ENCODE measurements at places on chromosomes 2 and 18.

- DNase-seq, result peak; percentile 58
These were observed 107.4 kb upstream of the KCTD1 start for GRCh38 chr18:26655525-26656430.

DNA sequence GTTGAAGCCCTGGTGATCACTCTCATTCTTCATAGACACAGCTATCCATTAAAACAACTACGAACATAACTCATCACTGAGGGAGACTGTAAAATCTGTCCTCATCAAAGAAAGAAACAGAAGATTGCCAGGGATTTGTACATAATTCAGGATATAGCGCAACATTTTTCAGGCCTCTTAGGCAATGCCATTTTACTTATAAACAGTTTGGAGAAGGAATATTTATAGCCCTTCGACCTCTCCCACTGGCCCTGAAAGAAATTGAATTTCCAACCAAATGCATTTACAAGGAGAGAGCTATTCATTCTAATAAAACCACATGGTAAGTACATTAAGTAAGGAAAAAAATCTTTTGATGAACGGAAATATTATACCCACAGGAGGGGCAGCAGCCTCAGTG, 295.0 kb downstream of the RAD51AP2 start:
- DNase-seq, result no peak

DNA sequence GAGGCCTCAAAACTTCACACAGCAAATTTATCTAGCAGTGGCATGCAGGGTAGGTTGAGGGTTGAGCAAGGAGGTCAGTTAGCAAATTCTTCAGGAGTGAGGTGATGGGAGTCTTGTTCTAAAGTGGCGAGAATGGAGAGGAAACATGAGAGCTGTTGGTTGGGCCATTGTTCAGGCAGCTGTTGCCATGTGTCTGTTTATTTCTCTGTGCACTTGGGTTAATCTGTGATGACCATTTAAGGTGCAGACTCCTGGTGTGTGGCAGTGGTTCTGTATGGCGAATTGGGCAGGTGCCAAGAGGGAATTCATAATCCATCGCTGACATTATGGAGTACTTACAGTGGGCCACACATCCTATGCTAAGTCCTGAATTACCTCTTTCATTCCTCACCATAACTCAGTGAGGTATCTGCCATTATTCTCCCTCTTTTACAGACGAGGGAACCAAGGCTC, 30.4 kb downstream of the TMEM178A start:
- peak; percentile 89 for DNase-seq

- DNase-seq, result no peak
These were observed 955 bp downstream of the TTR start for GRCh38 chr18:31592506-31593157.

GRCh38 chr2:10934979-10935350, 23.2 kb downstream of the KCNF1 start:
- DNase-seq, result no peak
